T-cell (primary cell): ENCODE measurements at places on chromosomes 3 and 15. TPM values are rescaled to one million over a fixed set of nuclear protein-coding genes. Genes with fewer than 3 reads are reported as not detected.

KCNAB1 gene
- total RNA-seq: 0.15 TPM

CLDN16 gene
- not detected for total RNA-seq

EHHADH gene
- 1.5 TPM for total RNA-seq

GOLGB1 gene
- total RNA-seq: 47.0 TPM

MEIS2 gene
- not detected for total RNA-seq

- DNase-seq: no peak
Measured at GRCh38 chr3:37163262-37164015, 10.9 kb downstream of the LRRFIP2 start.

- DNase-seq: no peak
Measured at GRCh38 chr3:100936931-100937330, 56.3 kb downstream of the ABI3BP start.

- DNase-seq: no peak
Measured at GRCh38 chr3:21645121-21645897, 105.7 kb downstream of the ZNF385D start.

GRCh38 chr3:49004352-49005302 is 2.6 kb upstream of the WDR6 start:
- no peak for DNase-seq

DNA sequence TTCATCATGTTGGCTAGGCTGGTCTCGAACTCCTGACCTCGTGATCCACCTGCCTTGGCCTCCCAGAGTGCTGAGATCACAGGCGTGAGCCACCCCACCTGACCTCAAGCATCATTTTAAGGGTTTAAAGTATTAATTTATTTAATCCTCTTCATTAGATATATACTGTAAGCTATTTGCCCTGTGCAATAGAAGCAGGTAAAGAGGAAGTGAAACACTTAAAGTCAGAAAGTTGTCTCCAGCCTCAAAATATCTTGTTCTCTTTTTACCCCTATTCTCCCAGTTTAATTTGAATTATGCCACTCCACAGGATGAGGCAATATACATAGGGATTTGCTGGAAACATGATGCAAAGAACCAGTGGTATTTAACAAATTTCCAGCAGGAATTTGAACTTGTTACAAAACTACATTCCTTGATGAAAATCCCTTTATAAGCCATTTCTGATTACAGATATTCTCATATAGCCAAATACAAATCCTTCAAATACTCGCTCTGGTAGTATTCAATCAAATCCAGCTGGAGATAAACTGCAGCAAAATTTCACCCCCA is 2.0 kb downstream of the NDUFB5 start:
- DNase-seq: no peak

GRCh38 chr3:186751480-186751879 is 31.9 kb upstream of the EIF4A2 start:
- DNase-seq: no peak

- DNase-seq: no peak
Measured at GRCh38 chr15:101479342-101479845, 10.1 kb downstream of the PCSK6 start.

DNA sequence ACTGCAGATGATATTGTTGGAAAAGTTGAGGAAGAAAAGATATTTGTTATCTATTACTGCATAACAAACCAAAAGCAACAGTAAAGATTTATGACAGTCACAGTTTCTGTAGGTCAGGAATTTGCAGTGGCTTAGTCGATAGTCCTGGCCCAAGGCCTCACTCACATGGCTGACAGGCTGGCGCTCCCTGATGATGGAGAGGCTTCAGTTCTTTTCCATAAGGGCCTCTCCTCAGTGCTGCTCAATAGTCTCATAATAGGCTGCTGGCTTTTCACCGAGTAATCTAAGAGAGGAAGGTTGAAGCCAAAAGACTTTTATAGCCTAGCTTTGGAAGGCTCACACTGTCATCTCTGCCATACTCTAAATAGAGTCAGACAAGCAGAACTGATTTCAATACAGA is 17.7 kb downstream of the IREB2 start:
- DNase-seq: no peak

DNA sequence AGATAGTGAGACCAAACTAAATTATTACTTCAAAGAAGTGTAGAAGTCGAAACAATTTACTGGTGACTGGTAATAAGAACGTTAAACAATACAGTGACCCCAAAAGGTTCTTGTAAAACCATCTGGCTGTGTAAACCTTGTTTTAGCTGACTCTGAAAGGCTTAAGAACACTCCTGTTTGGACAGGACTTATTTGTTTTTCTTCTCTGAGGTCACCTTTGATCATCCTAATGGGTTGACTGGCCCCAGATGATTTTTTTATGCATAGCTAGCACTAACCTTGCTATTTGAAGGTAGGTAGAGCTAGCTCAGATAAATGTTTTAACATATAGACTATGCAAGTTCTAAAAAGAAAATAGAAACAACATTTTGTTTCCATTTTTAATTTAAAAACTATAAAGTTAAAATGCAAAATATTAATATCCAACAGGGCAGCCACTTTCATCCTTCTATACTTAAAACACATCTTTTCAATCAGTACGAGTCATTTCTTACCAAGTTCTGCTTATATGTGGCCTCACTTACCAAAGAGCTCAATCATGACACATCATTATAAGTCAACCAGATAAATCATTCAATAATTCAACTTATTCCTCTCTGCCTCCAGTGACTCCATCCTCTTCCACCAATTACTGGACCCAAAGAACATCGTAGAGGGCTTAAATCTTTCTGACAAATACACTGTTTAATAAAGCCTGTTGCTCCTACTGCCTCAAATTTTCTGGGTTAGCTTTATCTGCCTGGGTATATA is 158.8 kb downstream of the SSR3 start:
- DNase-seq: no peak

DNA sequence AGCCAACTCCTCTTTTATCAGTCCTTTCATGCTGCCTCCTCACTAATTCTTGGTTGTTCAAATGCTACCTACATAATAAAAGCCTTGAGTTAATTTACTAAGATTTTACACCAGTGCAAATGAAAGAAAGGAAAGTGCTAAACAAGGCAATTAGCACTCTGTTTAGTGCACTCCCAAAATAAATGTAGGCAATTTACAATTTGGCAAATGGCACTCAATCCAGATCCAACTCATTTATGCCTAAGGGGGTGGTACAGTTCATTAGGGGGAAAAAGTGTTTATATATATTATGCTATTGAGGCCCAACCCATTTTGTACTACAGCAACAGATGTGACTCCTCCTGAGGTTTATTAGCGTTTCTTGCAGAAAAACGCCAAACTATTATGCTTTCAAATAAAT is 370.1 kb downstream of the NR2F2 start:
- DNase-seq: no peak

GRCh38 chr3:187551416-187551815 is 118.8 kb downstream of the SST start:
- no peak for DNase-seq

GRCh38 chr3:112320691-112321090 is 12.3 kb upstream of the CD200 start:
- DNase-seq: no peak
